ENCODE measurements at places on chromosomes 16 and 17. TPM values are rescaled to one million over a fixed set of nuclear protein-coding genes. Genes with fewer than 3 reads are reported as not detected.
A peak's percentile ranks its signal among the peaks of the same experiment; 100 is the strongest.

DNA sequence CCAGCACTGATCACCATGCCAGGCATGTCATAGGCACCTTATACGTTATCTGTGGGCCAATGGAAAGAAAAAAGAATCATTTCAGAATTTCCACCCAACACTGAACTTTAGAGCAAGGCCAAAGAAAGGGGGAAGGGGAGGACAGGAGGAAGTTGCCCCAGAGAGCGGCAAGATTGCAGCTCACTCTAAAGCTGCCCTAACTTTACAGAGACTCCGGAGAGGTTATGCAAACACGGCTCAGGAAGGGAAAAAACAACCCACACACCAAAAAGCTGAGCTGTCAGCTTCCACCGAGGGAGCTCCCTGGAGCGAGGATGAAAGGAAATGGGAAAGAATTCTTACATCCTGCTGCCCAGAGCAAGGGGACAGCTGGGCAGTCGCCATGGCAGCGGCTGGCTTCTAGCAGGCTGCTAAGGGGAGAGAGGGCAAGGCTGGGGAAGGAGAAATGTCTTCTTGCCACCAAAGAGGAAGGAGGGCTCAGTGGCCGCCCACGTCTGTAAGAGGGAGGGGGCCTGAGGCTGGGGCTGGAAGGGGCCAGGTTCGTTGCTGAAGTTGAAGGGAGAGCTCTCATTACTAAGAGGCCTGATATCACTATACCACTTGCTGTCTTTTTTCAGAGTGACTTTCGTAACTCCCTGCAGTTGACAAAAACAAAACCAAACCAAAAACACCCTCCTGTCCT is 18.2 kb downstream of the COTL1 start:
- peak; percentile 35 for DNase-seq

GRCh38 chr16:78283548-78284251 is 184.2 kb downstream of the WWOX start:
- no peak for DNase-seq

DNA sequence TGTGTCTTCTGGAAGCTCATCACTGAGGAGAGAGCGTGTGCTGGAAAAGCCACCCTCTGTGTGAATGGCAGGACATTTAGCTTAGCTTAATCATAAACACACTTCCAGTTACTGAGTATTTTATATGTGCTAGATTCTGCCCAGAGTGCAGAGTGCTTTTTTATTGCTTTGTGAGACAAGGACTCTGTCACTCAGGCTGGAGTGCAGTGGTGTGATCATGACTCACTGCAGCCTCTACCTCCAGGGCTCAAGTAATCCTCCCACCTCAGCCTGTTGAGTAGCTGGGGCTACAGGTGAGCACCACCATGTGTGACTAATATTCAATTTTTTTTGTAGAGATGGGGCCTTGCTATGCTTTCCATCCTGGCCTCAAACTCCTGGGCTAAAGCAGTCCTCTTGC is 61.4 kb upstream of the IRX3 start:
- DNase-seq, result peak; percentile 66

GRCh38 chr17:78266231-78266631 is 34.8 kb downstream of the TMEM235 start:
- no peak for DNase-seq

DRC3 gene
- 2.3 TPM for total RNA-seq

TSPOAP1 gene
- not detected for total RNA-seq

DNA sequence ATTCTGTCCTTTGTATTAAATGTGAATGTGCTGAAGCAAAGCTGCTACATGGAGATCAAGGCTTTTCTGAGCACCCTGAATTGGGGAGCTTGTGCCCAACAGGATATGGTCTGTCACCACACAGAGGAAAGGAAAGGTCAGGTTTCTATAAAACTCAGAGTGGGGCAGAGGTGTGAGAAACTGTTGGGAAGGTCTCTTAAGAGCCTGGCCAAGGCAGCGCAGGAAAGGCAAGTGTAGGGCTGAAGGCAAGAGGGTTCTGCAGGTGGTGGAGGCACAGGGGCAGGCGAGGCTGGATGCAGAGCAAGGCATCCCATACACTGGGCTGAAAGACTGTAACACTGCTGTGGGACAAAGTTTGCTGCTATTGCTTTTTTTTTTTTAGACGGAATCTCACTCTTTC is 8.1 kb downstream of the COX6A2 start:
- no peak for DNase-seq

DNA sequence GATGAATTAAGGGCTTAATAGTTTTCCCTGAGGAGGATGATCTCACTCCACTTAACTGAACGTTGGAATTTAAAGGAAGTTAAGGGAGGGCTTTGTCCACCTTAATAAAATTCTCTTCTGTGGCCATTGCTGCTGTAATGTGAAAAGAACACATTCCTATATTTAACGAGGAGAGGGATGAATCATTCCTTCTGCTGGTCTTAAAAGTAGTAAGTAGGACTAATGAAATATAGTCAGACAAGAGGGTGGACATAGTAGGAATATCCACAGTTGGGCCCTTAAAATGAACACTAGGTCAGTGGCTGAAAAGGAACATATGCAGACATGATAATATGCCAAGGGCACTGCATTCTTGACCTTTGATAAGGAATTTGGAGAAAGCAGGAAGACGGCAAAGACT is 405.6 kb downstream of the PMP22 start:
- no peak for DNase-seq

- no peak for DNase-seq
Measured at GRCh38 chr16:2751577-2752034, 832 bp upstream of the SRRM2 start.

GRCh38 chr17:55582897-55583296 is 71.6 kb upstream of the SMIM36 start:
- DNase-seq, result no peak

Data from MCF 10A (cell line).